ENCODE measurements at places on chromosomes 1 and 21. TPM values are rescaled to one million over a fixed set of nuclear protein-coding genes. Genes with fewer than 3 reads are reported as not detected.
A peak's percentile ranks its signal among the peaks of the same experiment; 100 is the strongest.

DNA sequence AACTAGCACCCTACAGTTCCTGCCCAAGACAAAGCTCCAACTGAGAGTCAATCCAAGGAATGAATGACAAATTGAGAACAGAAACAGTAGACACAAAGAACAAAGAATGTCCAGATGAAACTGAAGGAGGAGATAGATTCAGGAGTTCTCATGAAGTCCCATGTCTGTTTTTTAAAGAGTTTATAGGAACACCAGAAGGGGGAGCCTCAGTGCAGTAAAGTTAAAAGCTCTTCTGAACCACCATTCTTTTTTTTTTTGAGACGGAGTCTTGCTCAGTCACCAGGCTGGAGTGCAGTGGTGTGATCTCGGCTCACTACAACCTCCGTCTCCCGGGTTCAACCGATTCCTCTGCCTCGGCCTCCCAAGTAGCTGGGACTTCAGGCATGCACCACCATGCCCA is 323.6 kb downstream of the MRPL39 start:
- no peak for DNase-seq

- no peak for DNase-seq
Measured at GRCh38 chr1:79716447-79716846, 709.9 kb upstream of the ADGRL4 start.

GRCh38 chr1:167165948-167166689 is 54.6 kb upstream of the POU2F1 start:
- peak; percentile 46 for DNase-seq

GRCh38 chr1:117363571-117364048 is 3.6 kb upstream of the MAN1A2 start:
- no peak for DNase-seq

GRCh38 chr1:48920851-48921250 is 144.2 kb upstream of the BEND5 start:
- no peak for DNase-seq

Gene NBPF1
- total RNA-seq = 124 TPM

GRCh38 chr1:204409123-204409522 is 2.5 kb downstream of the PPP1R15B start:
- no peak for DNase-seq

DNA sequence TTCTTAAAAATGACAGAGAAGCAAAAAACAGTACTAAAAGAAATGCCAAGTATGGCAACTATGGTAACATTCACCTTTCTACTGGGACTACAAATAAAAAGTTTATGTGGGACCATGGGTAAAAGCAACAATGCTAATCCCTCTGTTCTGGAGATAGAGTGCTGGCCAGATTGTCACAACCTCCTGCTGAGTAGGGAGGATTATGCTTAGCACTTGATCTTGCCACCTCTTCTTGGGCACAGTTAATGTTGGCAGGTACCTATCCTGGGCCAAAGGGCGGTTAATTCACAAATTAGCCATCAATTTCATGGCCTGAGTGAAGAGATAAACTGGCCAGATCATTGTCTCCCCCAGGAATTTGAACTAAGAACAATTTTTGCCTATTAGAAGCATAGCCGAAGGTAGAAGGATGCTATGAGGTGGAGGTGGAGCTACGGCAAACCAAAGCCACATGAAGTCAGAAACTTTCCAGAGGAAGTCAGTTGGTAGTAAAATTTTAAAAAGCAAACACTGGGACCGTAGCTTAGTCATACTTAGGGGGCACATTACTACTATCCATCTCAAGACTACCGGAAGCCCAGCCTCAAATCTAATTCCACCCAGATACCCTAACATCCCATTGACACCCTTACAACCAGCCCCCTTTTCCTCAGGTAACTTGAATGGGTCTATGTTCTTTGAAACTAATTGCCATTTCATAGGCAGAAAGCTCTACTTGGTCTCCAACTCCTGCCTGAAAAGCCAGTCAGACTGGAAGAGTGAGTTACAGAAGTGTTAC is 2.7 kb downstream of the SCYL3 start:
- DNase-seq = no peak

- no peak for DNase-seq
Measured at GRCh38 chr1:158716335-158716734, 4.2 kb downstream of the OR6K3 start.

DNA sequence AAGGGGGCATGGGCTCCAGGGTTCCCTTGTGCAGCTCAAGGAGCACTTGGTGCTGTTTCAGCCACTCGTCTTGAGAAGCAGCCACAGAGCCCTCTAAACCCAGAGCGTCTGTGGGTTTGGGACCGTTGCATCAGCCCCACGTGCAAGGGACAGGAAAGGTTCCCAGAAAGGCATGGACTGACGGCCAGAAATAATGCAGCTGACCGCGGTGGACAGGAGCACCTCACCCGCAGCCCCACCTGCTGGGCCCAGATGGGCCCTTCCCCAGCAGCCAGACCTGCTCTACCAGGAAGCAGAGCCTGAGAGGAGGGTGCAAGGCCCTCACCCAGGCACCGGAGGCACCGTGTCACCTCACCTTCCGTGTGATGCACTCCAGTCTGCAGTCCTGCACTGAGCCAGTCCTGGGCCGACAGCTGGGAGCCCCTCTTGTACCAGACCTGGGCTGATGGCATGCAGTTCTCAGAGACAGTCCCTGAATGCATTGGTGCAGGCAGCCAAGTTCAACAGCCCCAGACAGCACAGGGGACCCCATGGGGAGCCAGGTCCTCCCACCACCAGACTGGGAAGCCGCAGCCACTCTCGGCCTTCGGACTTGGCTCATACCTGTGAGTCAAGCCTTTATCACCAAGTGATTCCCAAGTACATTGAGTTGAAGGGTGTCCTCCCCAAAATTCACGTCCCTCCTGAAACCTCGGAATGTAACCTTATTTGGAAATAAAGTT is 4.8 kb upstream of the TFF3 start:
- no peak for DNase-seq

Gene TARBP1
- total RNA-seq = 30.2 TPM

Gene S100A7A
- total RNA-seq = not detected

- DNase-seq = no peak
Measured at GRCh38 chr1:236948381-236948780, 55.9 kb downstream of the MT1HL1 start.

DNA sequence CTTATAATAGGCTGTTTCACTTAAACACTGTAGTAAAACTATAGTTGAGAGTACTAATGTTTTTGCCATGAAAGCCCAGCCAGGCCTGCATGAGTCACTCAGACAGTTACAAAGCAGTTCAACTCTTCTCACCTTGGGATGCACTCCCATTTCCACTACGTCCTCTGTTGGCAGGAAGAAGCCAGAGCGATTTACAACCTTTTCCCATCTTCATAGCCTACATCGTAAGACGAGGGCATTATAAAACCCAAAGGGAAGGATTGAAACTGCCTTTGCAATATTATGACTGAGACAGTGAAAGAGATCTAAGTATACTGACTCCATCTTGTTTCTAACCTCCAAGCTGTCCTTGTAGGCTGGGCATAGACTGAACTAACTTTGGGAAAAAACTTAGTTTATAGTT is 71.8 kb upstream of the CSF1 start:
- DNase-seq = no peak

Gene MYCL
- total RNA-seq = 23.0 TPM

Gene SLC45A3
- 14.0 TPM for total RNA-seq

- no peak for DNase-seq
Measured at GRCh38 chr1:67634396-67634935, 50.5 kb upstream of the GADD45A start.

Gene YRDC
- 17.0 TPM for total RNA-seq

Gene NBPF9
- 44.2 TPM for total RNA-seq

DNA sequence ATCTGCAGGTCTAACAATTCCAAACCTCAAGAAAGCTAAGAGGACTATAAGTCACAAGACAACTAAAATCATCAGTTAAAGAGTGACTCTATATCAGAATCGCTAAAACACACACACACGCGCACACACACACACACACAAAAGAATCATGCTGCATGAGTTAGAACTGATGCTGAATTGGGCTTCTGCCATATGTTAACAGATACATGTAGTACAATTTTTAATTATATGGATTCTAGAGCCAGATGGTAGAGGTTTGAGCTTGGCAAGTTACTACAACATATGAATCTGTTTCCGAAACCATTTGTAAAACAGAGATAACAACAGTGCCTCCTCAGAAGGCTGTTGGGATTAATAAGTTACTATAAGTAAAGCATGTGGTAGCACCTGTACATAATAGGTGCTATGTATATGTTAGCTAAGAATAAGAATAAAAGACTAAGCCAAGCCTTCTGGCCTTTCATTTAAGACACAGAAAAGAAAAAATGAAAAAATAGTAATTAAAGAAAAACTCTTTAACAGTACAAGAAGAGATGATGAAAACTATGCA is 17.9 kb downstream of the EPRS1 start:
- DNase-seq = no peak
